ENCODE measurements at places on chromosomes 3 and 15.

DNA sequence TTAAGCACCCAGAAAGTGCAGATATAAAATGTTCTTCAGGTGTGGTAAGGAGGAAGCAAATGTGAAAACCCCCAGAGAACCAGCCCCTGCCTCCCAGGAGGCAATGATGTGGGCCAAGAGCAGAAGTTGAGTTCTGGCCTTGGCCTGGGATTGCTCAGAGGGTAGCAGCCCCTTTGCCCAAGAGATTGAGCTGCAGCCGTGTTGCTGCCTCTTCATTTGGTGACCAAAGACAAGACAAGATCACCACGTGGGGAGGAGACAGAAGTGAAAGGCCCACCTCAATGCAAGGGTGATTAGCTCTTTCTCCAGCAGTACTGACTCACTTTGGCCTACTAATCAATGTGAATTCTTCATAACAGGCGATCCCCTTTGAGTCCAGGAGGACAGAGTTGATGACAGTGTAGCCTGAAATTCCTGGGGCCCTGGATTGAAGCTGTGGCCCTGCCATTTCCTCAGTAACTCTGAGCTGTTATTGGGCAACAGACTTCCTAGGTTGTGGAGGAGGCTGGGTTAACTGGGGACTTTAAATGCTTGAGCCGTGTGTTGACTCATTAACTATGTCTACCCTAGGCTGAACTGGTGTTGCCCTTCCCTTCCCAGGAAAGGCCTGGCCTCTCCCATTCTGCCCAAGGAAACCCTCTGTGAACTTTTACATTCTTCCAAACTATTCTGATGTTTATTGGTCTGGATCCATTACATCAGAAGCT, 86.5 kb downstream of the ST6GAL1 start:
- no peak for DNase-seq

DNA sequence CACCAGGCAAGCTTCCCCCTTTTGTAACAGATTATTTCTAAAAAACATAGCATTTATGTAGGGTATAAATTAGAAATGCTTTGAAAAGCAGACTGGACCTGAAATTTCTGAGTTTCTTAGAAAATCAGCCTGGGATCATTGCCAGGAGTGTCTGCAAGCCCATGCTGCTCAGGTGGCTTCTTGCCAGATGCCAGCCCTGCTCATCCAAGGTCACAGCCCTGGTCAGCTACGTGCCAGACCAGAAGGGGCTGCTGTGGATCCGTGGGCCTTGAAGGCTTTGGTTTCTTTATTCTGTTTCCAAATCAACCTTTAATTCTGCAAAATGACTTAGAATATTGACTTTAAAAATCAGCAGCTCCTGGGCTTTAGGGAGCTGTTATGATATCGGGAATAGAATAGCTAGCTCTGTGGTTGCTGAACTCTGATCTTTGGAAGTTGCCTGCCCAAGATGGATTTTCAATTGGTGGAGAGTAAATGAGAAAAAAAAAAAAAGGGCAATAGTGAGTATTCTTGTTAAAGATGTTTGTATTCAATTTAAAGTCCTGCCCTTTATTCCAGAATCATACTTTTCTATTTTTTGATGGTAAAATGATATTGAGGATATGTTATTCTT, 370.1 kb upstream of the ONECUT1 start:
- DNase-seq: no peak

- DNase-seq: no peak
These were observed 65.8 kb upstream of the LEKR1 start for GRCh38 chr3:156760333-156760732.

- DNase-seq: no peak
These were observed 81.1 kb upstream of the MFGE8 start for GRCh38 chr15:88994286-88994685.

GRCh38 chr3:167450195-167450594, 23.6 kb downstream of the SERPINI2 start:
- no peak for DNase-seq

DNA sequence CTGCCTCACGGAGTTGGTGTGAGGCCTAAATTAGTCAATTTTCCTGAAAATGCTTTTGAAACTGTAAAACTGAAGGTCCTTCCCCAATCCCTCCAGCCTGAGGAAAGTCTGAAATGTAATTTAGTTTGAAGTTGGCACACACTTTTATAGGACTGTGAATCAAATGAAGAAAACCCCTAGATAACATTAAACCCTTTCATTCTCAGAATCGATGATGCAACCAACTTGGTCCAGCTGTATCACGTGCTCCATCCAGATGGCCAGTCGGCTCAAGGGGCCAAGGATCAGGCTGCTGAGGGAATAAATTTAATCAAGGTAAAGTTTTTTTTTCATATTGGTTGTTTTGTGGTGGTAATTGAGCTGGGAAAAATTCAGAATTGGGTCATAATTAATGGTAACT, 11.7 kb downstream of the MRPS22 start:
- DNase-seq: no peak

DNA sequence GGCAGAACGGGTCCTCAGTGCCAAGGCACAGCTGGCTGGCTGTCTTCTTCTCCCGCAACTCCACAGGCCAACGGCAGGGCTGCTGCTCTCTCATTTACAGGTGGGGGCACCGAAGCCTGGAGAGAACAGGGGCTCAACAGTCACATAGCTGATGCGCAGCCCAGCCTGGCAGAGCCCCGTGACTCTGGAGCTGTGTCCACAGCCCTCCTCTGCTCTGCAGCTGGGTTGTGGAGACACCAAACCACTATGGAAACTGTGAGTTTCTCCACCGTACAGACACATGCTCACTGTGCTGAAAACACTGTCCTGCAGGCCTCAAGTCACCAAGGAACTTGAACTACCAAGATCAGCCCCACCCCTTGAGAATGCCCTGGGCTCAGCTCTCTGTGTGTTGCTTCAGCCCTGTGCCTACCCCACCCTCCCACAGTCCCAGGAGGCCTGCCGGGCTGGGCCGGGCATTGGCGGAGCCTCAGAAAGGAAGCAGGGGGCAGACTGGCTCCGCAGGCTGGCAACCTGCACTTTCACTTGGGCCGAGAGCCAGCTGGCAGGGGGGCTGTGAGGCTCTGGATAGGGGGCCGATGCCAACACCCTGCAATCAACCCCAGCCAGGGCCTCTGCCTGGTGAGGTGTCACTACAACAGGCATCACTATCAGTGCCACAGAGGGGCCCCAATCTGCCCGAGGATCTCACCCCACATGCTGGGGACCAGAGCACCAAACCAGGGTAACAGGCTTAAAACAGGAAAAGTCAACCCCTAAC, 113.7 kb upstream of the RPL32 start:
- peak; percentile 52 for DNase-seq

- DNase-seq: peak; percentile 79
These were observed 66.0 kb downstream of the MYO1E start for GRCh38 chr15:59306520-59307164.

DNA sequence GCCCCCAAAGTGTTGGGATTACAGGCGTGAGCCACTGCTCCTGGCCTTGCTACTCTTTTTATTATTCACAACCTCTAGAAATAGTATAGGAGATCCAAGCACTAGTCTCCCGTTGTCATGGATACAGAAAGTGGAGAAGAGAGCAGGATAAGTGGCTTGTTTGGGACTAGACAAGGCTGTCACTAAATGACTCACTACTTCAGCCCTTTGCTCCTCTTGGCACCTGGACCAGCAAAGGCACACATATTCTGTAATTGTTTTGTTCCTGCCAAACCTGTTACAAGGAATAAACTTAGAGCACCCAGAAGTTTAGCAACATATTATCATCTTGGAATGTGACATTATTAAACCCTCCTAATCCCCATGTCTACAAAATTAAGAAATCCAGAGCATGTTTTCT, 427.2 kb upstream of the THBS1 start:
- DNase-seq: no peak

GRCh38 chr3:41650406-41650805, 311.5 kb downstream of the ULK4 start:
- DNase-seq: no peak

GRCh38 chr3:72782521-72782920, 65.7 kb downstream of the SHQ1 start:
- no peak for DNase-seq

GRCh38 chr3:40939741-40940130, 259.6 kb upstream of the CTNNB1 start:
- no peak for DNase-seq

GRCh38 chr3:126491221-126492013, 15.7 kb upstream of the ZXDC start:
- DNase-seq: no peak

GRCh38 chr15:70023769-70024491, 73.8 kb downstream of the TLE3 start:
- DNase-seq: peak; percentile 46

DNA sequence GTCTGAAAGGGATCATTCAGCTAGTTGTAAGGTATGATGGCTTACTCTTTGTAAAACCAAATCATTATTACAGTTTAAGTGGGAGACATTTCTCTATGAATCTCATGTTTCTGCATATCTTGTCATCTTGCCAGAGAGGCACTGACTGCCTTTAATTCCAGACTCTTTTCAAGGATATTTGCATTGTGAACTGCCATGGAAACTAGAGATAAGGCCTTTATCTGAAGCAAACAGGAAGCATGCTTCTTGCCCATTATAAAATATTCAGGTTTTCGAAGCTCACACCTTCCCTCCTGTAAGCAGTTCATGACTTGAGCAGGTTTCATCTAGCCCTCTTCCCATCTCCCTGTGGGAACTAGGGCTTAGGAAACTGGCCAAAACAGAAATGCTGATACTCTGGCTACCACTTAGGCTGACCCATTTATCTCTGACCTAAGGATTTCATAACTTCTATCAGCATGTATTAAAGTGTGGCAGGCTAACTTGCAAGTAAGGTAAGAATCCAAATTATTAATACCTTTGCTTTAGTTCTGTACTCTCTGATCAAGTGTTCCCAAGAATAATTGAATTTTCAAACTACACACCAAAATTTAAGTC, 326.6 kb upstream of the ALCAM start:
- DNase-seq: no peak

GRCh38 chr3:144482876-144483275, 511.3 kb downstream of the DIPK2A start:
- DNase-seq: no peak

- DNase-seq: no peak
These were observed 212.1 kb downstream of the ATP8B4 start for GRCh38 chr15:49906966-49907365.

- DNase-seq: no peak
These were observed 124.4 kb downstream of the FAM43A start for GRCh38 chr3:194810076-194810475.

DNA sequence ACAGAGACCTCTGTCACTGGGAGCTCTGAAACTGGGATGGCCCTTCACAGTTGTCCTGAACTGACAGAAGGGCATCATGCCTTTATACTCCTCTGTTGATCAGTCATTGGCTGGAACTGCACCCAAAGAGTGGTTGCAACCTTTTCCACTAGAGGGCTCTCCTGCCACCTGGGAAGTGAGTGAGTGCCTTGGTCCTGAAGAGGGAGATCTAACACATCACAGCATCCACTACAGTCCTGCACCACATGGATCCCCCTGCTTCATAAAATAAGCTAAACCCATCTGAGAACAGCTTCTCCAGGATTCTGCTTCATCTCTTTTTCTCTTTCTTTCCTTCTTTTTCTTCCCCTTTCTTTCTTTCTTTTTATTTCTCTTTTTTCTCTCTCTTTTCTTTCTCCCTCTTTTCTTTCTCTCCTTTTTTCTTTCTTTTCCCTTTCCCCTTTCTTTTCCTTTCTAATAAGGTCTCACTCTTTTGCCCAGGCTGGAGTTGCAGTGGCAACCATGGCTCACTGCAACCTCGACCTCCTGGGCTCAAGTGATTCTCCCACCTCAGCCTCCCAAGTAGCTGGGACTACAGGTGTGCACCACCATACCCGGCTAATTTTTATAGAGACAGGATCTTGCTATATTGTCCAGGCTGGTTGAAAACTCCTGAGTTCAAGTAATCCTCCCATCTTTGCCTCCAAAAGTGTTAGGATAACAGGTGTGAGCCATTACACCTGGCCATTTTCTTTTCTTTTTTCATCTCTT, 42.8 kb upstream of the RAF1 start:
- DNase-seq: peak; percentile 43

GRCh38 chr3:73453666-73454065, 171.1 kb downstream of the PDZRN3 start:
- DNase-seq: peak; percentile 8

DNA sequence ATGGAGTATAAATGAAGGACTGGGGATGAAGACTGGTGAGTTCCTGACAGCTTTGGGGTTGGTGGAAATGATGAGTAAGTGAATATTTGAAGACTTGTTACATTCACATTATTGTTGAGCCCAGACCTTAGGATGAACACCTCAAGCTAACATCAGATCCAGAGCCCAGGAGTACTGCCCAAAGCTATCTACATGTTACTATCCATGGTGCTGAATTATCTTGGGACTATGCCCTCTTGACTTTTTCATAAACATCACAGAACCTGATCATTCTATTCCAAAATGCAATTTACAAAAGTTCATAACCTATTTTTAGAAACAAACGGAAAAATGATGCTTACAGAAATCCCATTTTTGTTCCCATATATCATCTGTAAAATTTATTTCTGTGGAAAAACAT, 613.3 kb downstream of the TUSC7 start:
- no peak for DNase-seq

DNA sequence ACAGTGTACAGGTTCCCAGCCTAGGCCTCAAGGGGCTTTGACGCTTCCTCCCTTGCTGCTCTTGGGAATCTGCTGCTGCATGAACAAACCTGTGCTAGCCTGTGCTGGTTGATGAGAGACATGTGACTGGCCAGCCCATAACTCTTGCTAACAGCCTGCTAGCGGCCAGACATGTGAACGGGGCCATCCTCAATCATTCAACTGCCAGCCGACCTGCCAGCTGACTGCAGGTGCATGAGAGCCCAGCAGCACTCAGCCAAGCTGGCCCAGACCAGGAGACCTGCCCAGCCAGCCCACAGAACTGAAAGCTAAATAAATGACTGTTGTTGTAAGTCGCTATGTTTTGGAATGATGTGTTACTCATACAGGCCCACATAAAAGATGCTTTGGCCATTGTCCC, 82.4 kb upstream of the DLG1 start:
- DNase-seq: no peak

DNA sequence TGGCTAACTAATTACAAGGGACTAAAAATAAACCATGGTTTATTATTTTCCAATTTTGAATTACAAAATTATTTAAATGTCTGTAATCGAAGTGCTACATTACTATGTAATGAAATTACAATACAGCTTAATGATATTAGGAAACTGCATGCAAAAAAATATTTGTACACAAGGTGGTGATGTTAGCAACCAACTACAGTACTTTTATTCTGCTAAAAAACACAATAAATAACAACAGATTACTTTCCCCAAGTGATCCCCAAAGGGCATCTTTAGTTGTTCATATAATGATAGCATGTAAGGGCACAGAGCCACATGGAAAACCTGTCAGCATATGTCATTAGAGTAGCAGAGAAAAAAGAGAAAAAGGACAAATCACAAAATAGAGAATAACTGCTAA, 147.5 kb upstream of the SOX2 start:
- DNase-seq: no peak

DNA sequence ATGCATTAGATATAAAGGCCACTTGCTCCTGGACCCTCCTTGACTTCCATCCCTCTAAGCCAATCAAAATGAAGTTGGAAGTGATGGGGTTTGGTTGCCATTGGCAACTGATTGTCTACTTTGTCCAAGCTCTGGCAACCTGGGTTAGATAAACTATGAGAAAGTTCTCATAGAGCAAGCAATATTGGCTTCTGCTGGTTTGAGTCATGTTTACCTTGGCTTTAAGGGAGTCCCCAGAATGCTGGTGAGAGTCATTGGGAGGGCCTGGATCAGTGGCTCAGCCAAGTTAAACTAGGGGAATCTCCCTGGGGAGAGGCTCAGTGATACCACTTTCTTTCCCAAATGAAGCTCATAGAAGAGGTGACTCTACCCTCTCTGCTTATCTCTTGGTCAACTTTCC, 176.3 kb upstream of the ROPN1 start:
- DNase-seq: no peak

GRCh38 chr3:31140470-31140869, 246.0 kb upstream of the GADL1 start:
- DNase-seq: no peak

GRCh38 chr15:71677352-71677751, 133.0 kb upstream of the NR2E3 start:
- no peak for DNase-seq
